ENCODE measurements at places on chromosomes 7 and 10.

DNA sequence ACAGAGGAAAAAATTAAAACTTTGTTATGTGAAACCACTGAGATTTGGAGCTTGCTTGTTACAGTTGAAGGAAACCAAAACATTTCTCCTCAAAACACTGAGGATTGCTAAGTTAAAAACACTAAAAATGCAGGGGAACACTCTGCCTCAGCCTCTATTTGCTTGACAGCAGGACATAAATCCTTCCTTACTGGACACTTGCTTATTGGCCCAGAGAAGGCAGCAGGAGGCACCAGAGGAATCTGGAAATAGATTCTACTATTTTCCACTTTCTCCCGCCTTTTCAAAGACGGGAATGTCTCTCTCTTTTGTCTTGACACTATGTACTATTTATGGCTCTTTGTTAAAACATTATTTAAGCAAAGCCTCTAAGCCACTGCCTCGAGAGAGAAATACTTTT is 67.9 kb downstream of the MTURN start:
- DNase-seq: no peak

DNA sequence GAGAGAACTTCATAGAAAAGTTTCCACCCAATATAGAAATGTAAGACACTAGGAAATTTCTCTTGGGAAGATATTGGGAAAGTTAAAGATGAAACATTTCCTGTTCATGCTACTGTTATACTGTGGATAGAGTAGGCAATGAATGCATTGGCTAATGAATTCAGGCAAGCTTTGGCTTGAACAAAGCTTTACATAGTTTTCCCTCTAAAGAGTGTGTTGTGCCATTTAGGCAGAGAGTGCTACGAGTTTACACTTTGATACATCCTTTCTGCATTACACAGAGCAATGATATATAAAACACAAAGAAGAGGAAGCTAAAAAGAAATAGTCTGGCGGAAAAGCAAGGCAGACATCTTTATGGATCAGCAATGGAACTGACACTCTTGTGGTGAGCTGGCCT is 125.9 kb upstream of the SHH start:
- DNase-seq: no peak

- DNase-seq: no peak
Observed at GRCh38 chr10:35758076-35758475, 116.0 kb upstream of the FZD8 start.

DNA sequence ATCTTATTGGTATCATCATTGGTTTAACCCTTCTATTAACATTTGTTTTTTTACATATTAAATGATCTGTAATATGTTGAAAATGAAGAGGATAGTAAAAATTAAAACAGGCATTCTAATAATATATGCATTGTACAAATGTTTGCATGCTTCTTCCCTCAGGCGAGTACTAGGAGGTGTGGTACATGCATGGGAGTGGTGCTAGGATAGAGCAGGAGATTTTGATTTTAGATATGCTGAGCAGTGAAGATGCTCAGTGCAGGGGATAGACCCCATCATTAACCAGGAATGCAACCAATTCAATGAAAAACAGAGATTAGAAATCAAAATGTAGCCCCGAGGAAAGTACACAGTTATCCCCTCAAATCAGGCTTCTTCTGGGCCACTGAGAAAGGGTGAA is 916.4 kb downstream of the LRMDA start:
- DNase-seq: no peak

DNA sequence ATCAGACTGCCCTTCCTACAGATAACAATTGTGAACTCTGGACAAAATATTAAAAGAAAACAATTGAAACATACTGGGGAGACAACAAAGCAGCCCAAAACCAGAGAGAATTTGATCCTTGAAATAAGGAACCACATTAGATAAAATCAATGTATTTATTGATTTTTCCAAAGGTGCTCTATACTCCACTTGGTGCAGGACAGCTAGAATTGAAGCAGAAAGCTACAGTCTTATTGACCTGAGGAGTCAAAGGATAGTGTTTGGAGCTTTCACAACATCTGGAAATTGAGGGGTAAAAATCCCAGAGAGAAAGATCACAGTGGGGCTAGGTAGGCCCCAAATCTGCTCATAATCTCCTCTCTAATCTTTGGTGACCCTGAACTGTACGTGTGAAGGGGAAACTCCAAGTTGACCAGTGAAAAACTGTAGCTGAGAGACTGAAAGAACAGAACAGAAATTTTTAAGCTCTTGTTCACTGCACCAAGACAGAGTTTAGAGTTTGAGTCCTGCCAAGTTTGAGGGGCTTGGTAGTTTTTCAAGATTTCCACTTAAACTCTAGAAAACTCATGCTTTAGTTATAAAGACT is 70.2 kb downstream of the SAMD9 start:
- no peak for DNase-seq

- DNase-seq: no peak
Observed at GRCh38 chr10:52387744-52388143, 73.7 kb downstream of the DKK1 start.

DNA sequence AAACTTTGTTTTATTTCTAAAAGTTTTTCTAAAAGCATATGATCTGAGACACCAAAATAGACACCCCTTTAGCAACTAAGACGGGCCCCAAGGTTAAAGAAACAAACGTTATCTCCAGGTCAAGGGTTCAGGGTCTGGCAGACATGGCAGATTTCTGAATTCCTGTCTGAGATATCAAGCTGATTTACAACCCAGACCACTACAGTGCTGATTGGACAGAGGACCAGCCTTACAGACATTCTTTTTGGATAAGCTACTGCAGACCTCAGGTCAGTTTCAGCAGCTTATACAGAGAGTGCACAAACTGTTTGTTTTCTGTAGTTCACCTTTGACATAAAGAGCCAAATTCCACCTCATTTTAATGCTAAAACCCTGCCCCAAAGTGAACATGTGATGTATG is 34.8 kb downstream of the SVOPL start:
- DNase-seq: no peak

DNA sequence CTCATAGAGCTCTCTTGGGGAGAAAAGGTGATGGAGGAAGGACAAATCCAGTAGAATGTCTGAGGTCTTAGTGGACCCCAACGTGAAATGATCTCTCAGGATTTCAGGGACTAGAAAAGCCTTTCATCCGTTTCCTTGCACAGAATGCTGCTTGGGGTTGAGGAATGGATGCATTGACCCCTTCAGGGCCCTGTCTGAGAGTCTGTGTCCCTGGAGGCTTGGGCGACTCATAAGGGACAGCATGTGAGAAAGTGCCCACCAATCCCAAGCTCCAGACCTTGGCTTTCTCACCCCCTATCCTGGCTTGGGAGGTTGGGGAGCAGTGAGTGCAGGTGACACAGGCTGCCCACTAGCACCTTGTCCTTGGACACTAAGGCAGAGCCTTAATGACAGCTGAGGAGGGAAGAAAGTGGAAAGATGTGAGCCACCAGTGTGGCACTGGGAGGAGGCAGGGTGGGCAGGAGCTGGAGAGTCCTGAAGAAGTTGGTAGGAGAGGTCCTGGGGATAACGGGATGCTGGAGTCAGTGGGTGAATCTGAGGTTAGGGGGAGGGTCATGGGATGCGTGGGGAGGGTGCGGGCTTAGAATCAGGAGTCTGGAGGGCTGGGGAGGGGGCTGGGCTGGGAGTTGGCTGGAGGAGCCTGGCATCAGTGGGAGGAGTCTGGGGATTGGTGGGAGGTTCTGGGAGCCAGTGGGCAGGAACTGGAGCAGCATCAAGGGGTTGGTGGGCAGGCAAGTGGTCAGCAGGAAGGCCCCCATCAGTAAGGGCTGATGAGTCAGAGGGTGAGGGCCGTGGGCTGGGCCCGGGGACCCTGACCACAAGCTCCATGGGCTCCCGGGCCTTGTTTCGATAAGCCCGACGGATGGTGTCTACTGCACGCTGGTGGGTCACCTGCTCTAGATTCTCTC is 8.6 kb downstream of the LZTS2 start:
- no peak for DNase-seq

DNA sequence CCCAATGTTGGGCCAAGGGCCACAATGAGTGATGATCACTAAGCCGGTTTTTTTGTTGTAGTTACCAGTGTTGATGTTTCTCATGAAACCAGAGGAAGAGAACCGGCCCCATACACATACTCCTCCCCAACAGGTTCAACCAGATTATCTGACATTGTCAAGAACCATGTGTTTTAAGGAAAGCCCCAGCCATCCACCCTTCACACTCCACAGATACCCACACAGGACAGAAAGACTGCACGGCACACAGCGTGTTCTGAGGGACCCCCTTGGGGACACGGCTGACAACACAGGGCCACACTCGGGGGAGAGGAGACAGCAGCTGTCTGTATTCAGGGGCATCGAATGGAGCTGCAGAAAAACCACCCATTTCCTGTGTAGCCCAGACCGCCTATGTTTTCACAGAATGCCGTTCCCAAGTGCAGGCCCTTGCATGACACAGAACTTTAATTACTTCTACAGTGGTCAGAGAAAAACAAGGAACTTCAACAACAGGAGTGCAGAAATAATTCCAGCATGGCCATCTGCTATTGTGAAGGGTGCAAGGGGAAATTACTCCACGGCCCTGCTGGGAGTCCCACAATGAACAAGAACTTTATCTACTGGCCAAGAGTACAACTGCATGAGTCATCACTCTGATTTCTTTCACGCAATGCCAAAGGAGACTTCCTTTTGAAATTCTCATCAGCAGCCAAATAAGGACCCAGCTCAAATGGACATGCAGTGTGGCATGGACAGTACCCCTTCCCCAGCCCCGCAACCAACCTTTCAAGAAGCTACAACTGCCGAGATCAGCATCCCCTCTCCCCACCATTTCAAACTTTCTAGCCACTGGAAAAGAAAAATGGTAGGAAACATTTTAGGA is 2.3 kb downstream of the KLF6 start:
- no peak for DNase-seq

- DNase-seq: no peak
Observed at GRCh38 chr7:10756981-10757380, 216.7 kb upstream of the PHF14 start.

DNA sequence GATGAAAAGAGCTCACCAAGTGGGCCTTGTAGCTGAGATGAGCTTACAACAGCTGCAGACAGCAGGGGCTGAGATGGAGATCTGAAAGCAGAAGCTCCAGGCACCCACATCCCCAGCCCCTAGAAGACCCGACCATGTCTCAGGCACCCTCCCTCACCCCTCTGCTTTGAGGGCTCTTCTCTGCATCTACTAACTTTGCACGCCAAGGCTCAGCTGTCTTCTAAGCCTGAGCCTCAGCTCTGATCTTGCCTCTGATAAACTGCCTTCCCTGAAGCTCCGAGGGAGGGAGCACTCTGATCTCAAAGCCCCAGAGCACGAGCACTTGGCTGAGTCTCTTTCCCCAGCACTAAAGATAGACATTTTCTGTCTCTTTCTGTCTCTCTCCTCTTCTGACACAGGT is 42.0 kb downstream of the ANXA8 start:
- no peak for DNase-seq

- no peak for DNase-seq
Observed at GRCh38 chr10:30748152-30748973, 118.8 kb upstream of the LYZL2 start.

DNA sequence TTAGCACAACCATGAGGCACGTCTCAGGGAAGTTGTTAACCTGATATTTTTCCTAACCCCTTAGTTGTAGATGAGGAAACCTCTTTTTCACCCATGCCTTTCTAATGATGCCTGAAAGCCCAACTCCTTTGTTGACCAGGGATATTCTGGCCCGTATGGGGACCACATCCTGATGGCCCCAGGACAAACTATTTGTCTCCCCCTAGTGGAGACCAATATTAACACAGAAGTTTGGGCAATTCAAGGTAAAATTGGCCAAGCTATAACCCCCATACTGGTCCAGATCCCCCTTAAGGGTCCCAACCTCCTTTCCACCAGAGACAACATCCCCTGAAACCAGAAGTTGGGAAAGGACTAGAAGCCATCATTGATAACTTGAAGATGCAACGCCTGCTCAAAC is 893.3 kb downstream of the SORCS1 start:
- DNase-seq: no peak

DNA sequence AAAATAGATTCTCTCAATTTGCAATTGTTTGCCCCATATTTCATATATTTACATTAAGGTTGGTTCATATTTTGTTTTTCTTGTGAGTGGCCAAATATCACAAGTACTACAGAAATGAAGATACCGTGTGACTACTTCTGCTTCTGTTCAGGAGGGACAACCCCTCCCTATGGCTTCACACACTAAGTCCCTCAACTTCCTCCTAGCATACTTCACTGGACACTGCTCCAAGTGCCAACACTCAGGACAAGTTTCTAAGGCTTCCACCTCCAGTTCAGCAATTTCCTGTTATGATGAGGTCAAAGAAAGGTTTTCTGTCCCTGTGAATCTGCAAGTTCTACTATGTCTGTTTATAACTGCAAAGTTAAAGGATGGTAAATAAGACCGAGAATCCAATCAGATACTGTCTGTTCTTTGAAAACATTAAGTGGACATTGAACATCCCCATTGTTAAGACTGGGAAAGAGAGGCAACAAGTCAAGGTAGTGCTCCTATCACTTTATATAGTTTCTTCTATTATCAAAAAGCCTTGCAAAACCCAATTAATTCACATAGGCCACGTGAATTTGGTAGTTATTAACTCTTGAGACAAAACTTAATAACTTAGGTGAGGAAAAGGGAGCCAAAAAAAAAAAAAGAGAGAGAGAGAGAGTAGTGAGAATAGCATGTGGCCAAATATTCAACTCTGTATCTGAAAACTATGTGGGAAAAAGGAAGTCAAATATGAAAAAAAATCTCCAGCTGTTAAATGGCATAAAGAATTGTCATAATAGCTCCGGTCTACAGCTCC is 81.3 kb upstream of the DKK1 start:
- DNase-seq: no peak

DNA sequence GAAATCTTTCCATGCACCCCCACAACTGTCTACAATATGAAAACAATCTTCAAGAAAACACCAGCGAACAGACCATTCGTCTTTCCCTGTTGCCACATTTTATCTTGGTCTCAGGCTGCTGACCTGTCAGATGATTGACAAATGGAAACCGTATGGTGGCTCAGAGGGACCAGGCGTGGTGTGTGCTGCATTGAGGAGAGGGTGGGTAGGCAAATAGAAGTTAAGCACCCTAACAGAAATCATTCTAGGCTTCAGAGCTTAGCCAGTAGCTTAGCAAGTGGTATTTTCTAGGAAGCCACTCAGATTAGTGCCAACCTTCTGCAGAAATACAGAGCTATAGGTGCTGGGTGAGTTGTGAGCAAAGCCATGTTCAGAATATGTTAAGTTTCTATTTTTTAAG is 114.9 kb downstream of the DPP6 start:
- DNase-seq: no peak

DNA sequence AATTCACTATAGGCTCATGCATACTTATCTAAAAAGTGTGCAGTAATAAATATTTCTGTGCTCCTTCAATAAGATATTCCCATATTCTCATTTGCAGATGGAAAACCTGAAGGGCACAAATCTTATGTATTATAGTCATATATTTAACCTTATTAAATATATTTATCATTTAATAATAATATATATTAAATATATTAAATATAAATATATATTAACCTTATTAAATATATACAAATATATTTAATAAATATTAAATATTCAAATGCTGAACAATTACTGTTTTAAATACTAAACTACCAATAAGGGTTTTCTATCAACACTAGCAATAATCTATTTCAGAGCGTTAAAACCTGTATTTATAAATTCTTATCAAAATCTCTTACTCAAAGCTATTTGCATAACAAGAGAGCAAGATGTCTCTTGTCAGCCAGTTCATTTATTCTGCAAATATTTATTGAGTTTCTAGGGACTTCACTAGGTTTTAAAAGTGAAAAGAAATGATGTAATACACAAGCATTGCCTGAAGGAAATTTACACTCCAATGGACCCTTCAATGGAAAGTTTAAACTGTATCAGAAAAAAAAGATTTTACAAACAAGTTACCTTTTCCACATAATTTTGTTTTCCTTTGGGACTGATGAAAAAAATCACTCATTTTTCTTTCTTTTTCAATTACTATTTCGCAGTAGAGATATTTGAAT is 159.2 kb downstream of the AGMO start:
- no peak for DNase-seq

- DNase-seq: no peak
Observed at GRCh38 chr7:30922596-30922995, 10.9 kb downstream of the AQP1 start.

Data from NCI-H524 treated with DMSO at 0.1 percent for 48 hours (cell line).